Gastroesophageal sphincter (tissue), 4 donors: ENCODE measurements at places on chromosomes 4 and X.

DNA sequence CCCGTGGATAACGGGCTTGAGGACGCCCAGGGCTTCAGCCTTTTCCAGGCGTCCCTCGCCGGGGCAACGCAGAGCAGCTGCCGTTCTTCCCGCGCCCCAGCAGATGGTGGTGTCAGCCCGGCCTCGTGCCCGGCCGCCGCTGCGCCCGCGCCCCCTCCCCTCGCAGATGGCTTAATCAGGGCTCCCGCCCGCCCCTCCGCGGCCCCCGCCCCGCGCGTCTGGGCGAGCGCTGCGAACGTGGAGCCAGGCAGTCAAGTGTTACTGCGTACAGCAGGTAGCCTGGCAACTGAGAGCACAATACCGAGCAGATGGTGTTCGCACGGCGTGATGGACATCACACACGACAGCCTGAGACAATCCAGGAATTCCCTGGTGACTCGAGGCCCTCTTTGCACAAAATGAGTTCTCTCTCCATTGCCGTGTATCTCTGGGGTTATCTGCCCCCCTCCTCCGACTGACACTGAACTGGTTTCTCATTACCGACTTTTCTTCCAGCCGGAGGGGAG lies 69.3 kb downstream of the MGST2 start:
- ATAC-seq: peak; percentile 89

- no peak for ATAC-seq
These were observed 9.9 kb downstream of the CENPVL3 start for GRCh38 chrX:51608766-51609165.

DNA sequence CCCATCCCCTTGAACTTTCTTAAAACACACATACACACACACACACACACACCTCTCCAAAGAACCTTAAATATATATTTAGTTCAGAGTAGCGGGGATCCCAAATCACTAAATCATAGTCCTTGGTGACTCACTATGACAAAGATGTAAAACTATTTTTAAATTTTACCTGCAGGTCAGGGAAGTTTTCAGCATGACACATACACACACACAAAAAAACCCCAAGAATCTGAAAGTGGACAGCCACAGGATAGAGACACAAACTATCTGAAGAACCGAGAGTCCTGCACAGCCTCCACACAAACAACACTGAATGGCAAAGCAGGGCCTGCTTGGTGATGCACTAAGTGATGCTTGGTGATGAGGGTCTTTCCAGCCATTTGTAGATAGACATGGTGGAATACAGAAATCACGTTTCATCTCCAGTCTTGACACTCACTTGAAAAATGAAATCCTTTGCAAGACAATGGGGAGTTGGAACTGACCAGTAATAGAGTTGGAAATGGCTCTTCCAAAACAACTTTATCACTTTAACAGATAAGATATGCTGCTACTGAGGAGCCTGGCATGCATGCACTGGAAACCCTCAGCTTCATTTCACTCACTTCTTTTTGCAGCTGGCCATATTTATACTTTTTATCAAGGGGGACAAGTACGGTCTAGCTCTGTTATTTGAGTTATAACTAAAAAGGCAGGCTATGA lies 307.3 kb downstream of the RAPGEF2 start:
- no peak for ATAC-seq

DNA sequence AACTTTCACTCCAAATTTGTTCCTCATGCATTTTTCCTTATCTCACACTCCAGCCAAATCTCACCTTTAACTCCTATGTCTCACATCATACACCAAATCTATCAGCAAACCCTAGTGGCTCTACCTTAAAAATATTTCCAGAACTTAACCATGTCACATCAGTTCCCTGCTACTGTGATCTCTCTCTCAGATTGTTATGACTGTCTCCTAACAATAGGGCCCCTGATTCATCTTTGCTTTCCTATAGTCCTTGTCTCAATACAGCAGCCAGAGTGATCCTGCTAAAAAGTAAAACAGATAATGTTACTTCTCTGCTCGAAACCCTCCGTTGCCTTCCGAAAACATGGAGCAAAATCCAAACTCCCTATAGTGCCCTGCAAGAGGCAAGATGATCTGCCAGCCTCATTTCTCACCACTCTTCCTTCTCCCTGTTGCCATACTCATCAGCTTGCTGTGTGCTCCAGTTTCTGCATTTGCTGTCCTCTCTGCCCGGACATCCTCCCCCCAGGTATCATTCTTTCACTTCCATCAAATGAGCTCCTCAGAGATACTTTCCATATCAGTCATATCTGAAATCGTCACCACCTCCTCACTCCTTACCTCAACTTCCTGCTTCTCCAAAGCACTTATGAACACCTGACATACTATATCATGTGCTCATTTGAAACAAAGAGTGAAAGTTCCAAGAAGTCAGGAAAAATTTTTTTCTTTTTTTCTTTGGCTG lies 293.4 kb upstream of the NR3C2 start:
- no peak for ATAC-seq

DNA sequence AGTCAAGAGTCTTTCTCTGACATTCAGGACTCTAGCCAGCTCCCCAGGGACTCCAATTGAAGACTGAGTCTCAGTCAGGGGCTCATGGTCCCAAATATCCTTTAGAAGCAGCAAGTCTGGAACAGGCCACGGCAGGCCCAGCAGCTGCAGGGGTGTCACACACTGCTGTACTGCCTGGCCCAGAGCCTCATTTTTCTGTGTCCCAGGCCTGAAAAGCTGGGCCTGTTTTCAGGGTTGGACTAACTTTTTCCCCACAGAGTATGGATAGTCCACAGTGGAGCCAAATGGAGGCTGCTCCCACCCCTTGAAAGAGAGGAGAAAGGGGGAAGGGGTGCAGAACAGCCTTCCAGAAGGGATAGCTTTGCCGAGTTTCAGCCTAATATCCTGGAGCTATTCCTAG lies 146.8 kb upstream of the NALF2 start:
- ATAC-seq: no peak
